ENCODE measurements at places on chromosomes 6 and 20.

DNA sequence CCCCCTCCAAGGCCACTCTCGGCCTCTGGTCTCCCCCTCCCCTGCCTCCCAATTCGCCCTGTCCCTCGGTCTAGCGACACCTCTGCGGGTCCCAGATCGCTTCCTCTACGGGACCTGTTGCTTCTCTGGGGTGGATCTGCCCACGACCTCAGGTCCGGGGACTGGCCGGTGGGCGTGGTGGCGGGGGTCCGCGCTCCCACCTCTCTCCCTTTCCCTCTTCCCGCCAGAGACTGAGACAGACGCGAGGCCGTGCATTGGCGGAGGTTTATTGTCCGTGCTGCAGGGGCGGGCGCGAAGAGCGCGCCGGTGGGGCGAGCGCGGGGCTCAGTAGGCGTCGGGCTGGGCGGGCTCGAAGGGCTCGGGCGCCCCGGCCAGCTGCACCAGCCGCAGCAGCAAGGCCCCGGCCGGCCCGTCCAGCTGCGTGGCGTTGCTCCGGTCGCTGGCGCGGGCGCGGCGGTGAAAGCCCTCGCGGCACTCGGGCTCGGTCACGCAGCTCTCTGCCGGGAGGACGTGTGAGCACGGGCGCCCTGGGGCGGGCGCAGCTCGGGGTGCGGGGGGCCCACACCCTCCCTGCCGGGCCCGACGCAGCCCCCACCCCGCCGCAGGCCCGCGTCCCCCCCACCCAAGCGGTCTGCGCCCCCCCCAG, 2.1 kb downstream of the AVP start:
- DNase-seq: peak; percentile 50

DNA sequence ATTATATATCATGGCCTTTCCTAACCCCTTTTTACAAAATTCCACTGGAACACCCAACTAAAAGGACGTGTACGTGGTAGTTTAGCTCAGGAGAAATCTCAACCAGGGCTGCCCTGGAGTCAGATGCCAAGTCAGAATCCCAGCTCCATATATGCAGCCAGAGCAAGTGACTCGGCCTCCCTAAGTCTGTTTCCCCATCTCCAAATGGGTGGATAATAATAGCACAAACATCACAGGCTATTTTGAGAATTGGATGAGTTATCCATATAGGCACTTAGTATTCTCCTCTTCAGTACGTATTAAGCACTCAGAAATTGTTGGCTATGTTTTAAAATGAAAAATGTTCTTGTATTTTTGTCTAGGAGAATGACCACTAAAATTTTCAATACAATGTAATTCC, 481.5 kb downstream of the CD109 start:
- DNase-seq: no peak

DNA sequence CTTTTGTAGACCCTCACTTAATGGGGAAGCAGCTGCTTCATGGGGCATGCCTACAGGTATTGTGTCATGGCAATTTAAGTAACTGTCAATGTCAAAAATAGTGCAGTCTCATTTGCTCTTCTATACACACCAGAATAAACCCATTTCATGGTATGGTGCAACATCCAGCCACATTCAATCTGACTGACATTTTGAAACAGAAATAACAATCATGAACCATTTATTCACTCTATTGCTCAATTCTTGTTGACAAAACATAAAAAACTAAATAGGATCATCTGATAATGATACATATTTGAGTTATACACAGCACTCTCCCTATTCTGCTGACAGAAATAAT, 122.9 kb downstream of the MAP7 start:
- DNase-seq: no peak

- no peak for DNase-seq
These were observed 37.7 kb upstream of the ADIG start for GRCh38 chr20:38543014-38543906.

DNA sequence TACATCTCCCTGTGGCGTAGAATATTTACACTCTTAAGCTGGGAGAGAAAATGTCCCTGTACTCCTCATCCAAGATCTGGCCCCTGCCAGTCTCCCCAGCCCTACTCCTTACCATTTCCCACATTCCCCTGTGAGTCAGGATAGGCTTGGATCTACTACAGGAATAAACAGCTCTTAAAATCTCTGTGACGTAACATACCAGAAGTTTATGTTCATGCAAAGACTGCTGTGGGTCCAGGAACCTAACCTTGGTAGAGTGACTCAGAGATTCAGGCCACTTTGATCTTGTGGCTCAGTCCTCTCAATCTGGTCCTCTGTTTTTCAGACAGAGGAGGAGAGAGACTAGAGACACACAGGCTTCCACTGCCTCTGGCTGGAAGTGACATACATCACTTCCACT, 38.5 kb upstream of the GPR6 start:
- DNase-seq: no peak

DNA sequence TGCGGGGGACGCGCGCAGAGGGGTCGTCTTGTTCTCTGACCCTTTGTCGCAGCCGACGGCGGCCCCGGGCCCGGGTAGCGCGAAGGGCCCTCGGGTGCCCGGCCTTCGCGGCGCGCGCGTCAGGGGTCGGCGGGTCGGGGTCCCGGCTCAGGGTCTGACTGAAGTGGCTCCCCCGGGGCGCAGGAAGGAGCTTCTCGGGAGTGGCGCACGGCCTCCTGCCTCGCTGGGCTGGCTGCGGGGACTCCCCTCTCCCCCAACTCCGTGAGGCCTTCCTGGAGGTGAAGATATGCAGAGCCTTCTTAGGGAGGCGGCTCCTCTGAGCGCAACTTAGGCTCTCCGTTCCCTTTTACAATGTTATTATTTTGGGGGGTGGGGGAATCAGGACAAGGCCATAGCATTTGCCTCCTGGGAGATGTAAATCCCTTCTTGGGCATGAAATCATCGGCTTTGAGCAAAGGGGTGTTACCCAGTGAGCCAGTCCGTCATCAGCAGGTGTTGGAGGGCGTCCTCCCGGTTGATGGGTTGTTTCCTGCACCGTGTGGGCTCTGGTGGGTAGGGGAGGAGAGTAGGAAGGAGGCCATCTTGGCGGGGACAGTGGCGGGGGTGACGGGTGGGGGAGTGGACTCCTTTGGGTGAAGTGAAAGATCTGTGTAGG, 523 bp downstream of the CDS2 start:
- DNase-seq: peak; percentile 24

DNA sequence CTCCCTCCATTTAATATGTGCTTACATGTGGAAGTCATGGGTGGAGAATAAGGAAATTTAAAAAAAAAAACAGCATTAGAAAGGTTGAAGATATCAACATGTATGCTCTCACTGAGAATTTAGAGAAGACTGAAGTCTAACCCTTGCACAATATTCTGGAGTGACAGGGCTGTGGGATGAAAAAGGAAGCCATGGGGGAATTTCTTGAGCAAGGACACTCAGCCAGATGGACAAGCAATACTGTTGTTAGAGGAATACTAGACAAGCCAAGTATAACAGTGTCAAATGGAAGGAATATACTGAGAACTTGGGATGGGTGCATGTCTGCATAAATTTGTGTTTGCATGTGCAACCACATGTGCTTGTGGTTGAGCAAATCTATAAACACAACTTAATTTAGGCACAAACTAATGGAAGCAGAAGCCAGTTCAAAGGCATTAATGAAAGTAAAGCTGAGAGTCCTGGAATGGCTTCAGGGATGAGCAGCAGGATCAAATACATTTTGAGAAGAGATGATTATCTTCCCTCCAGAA, 119.7 kb downstream of the ADGRB3 start:
- DNase-seq: no peak

DNA sequence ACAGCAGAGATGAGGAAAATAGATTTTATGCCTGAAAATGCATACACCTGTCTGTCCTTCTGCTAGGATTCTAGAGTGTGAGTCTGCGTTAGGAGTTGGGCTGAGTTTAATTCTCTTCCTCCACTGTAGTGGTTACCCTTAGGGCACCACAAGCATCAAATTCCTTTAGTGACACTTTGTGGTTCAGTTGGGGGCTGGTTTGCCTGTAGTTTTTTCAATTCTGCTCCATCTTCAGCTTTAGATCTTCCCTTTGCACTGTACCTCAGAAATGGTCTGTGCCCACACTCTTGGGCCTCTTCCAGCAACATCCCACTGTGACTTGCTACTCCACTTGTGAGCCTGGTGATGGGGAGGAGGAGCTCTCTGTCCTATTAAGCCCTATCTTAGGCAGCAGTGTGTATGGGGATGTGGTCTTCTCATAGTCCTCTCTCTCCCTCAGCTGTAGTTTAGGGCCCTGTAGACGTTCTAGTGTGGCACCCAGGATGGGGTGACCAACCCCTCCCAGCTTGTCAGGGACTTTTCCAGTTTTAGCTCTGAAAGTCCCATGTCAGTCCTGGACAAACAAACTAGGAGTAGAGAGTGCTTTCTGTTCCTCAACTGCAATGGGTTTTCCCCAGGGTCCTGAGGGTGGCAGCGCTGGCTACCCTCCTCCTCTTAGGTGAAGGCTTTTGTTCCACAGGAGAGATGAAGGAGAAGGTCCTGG, 19.7 kb upstream of the OGFRL1 start:
- no peak for DNase-seq

DNA sequence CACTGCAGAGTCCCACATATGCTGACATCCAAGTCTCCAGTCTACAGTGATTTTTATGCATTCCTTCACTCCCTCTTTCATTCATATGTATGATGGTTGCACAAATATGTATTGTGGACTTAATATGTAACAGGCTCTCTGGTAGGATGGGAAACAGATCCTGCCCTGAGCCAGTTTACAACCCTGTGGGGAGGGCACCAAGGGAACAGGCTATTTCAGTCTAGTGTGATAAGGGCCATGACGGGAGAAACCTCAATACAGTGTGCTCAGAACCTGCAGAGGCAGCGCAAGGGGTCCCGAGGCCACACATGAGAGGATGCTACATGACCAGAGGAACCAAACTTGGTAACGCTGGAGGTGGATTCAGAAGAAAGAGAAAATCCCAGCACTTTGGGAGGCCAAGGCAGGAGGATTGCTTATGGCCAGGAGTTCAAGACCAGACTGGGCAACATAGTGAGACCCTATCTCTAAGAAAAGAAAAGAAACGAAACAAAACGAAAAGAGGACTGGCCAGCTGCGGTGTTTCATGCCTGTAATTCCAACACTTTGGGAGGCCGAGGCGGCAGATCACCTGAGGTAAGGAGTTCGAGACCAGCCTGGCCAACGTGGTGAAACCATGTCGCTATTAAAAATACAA, 249.8 kb upstream of the JARID2 start:
- no peak for DNase-seq

DNA sequence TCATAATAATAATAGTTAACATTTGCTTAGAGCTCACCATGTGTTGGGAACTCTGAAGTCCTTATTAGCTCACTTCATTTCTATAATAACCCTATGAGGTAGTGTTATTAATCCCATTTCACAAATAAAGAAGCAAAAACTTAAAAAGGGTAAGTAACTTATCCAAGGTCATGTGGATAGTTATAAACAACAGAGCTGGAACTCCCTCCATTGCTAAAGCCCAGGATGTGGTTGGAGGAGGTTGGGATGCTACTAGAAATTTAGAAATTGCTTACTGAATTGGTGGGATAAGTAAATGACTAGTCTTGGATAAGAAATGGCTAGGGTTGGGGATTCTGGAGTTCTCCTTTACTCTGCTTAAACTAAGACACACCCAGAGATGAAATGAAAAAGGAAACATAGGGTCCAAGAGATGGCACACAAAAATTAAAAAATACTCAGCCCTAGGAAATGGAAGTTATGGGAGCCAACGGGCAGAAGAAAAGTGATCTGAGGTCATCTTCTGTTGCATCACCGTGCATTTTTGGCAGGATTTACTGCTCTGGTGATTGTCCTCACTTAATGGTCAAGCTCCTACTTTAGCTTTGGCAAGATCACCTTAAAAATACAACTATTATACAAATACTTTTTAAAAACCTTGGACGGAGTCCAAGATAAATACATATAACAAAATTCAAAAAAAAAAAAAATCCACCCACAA, 7.7 kb upstream of the CLIC5 start:
- no peak for DNase-seq

GRCh38 chr6:18465410-18466154, 78.4 kb downstream of the RNF144B start:
- DNase-seq: peak; percentile 41

GRCh38 chr20:47007826-47008655, 113.4 kb downstream of the EYA2 start:
- DNase-seq: no peak

DNA sequence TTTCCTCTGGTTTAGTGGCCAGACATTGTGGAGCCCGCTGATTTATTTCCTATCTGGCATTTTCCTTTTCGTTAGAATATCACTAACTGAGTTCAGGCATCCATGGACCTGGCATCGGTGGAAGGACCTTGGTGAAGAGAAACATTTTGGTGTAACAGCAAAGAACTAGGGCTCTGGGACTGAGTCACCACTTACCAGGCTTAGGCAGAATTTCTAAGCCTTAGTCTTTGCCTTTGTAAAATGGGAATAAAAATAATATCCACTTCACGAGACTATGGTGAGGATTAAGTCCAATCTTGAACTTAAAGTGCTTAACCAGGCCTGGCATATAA, 42.0 kb upstream of the ENPP1 start:
- no peak for DNase-seq

All from iPS-NIHi11 (cell line).